ENCODE measurements at places on chromosomes 3 and 15. TPM values are rescaled to one million over a fixed set of nuclear protein-coding genes. Genes with fewer than 3 reads are reported as not detected.

- DNase-seq: no peak
Observed at GRCh38 chr15:76979996-76980520, 14.9 kb upstream of the PSTPIP1 start.

The LRRC34 gene
- 1.6 TPM for total RNA-seq

DNA sequence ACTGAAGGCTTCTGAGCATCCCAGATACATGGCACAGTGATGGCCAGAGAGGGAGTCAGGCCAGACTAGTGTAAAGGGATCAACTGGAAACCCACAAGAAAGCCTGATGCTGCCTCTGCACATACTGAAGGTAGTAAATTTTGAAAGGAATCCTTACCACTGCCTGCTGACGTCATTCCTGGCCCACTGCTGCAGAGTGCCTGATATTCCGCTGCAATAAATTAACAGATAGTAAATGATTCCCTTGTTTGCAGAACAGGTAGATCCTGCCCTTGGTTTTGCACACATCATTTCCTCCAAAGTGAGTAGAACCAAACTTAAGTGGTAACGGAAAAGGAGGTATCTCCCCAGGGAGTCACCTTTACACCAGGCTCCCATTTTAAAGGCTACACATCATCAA, 146.7 kb downstream of the FBN1 start:
- no peak for DNase-seq

The CDC25A gene
- total RNA-seq: 0.77 TPM

DNA sequence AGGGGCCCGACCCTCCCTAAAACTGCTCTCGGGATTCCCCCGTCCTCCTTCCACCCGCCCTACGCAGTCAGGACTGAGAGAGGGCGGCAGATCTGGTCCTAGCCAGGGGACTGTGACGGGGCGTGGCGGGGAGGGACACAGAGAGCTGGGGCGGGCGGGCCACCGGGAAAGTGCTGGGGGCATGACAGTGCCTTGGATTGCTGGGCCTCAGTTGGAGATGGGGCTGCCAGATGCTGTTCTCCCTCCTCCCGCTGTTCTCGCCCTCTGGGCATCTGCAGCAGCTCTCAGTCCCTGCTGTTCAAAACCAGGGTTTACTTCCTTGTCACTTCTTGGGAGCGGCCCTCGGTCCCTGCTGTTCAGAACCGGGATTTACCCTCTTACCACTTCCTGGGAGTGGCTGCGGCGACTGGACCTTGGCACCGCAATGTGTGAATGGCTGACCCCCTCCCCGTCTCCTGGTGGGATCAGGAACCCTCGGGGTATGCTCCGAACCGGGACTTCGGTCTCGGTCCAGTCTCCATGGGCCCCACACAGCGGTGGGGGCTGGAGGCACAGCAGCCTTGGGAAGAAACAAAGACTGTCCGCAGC, 1.8 kb upstream of the RPP25 start:
- DNase-seq: peak; percentile 77

DNA sequence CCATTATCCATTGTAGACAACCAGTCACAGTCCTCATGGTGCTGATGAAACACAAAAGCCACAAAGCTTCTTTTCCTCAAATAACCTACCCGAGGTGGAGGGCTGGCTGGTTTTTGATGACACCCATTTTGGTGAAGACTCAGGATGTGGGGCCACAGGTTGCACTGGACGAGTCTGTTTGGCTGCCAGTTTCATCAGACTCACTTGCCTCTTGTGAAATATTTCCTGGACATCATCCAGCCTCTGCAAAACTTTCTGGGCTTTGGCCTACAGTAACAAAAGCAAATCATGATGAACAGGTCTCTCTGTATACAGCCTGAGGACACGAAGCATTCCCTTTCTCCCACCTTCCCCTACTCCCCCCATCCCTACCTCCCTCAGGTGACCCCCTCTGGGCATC, 42.2 kb downstream of the B3GNT5 start:
- DNase-seq: no peak

GRCh38 chr15:71115567-71116351, 488 bp downstream of the THSD4 start:
- DNase-seq: peak; percentile 78

DNA sequence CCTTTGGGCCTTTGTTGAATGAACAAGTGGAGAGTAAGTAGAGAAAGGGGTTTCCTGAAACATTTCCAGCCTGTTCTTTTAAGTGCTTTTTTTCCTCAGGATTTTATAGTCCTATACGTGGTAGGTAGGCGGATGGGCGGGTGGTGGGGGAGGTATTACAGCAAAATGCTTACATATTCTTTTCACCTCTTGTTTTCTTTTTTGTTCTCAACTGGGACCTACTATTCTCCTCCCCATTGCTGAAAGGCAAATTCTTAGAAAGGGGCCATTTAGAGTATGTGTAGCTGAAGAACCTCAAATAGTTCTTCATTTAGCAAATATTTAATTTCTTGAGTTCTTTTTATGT, 135.8 kb downstream of the FNDC3B start:
- DNase-seq: no peak
